Stimulated activated CD8-positive, alpha-beta memory T cell treated with anti-CD3 and anti-CD28 coated beads, Interleukin-15, amount 100 ng/mL, for 1 hour (primary cell): ENCODE measurements at places on chromosomes 5 and 9.

- DNase-seq: no peak
These were observed 148.1 kb downstream of the PDE4D start for GRCh38 chr5:59745415-59745863.

- DNase-seq: no peak
These were observed 52.1 kb upstream of the CCNG1 start for GRCh38 chr5:163385271-163385670.

- DNase-seq: no peak
These were observed 24.7 kb downstream of the GOLGA2 start for GRCh38 chr9:128250839-128251731.

GRCh38 chr5:127216898-127217675 is 73.5 kb upstream of the MEGF10 start:
- DNase-seq: no peak

DNA sequence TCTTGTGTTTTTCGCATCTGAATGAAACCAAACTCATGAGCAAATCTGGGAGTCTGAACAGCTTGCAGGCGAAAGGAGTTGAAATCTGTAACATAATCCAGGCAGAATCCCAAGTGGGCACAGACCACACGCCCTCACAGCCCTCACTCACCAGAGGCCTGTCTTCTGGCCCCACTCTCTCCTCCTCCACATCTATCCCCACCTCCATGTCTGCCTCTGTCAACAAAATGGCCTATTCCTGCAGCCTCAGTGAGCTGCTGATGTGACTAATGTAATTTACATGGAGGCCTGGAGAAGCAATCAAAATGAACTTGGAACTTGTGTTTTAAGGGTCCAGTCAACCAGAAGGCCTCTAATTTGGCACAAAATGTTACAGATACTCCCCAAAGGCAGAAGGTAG is 136.6 kb downstream of the GNA14 start:
- no peak for DNase-seq
